ENCODE measurements at places on chromosomes 3 and 15.

- DNase-seq, result no peak
These were observed 22.4 kb downstream of the PAQR5 start for GRCh38 chr15:69320977-69321554.

DNA sequence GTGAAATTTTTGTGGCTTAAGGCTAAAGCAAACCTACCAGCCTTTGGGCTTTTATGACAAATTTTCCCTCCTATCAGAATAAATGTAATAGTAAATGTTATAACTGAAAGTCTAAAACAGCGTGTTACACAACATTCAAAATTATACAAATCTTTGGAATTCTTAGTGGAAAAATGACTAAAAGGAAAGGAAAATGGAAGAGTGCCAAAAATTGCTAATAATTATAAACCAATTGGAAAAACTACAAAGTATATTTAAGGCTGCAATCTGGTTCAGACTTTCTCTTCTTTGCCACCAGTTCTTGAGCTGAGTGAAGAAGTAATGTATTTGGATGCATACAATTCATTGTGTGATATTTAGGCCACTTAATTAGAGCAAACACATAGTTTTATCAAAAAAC is 45.6 kb upstream of the PHLDB2 start:
- DNase-seq, result no peak

GRCh38 chr15:78317145-78317836 is 17.9 kb upstream of the SKIC8 start:
- no peak for DNase-seq

DNA sequence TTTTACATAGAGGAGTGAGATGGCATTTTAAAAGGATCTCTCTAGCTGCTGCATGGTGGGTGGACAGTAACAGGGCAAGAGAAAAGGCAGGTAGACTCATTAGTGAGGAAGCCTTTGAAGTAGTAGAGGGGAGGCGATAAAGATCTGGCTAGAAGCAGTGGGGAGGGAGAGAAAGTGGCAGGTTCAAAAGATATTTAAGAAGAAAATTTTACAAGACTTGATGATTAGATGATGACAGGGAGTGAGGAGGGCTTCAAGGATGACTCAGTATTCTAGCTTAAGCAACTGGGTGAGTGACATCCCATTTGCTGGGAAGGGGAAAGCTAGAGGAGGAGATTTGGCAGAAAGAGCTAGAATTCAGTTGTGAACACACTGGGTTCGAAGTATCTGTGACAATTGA is 3.8 kb upstream of the BRPF1 start:
- no peak for DNase-seq

DNA sequence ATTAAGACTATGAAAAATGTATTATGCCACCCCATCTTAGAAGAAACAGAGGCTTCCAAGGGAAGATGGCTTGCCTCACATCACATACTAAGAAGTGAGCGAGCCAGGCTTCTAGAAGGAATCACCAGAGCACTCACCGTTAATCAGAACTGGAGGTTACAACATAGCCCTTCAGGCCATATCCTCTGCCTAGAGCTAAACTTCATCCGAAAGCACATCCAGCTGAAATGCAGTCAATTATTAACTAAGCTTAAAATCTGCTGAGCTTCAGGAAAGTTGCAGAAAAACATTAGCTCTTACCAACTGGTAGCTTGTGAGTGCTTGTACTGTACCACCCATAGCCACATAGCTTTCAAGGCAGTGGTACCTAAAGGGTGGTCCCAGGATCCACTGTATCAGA is 483.2 kb downstream of the TBL1XR1 start:
- DNase-seq, result no peak

GRCh38 chr15:48914717-48915116 is 36.8 kb downstream of the EID1 start:
- DNase-seq, result no peak

GRCh38 chr15:43511012-43511885 is 6.2 kb upstream of the MAP1A start:
- DNase-seq, result no peak

DNA sequence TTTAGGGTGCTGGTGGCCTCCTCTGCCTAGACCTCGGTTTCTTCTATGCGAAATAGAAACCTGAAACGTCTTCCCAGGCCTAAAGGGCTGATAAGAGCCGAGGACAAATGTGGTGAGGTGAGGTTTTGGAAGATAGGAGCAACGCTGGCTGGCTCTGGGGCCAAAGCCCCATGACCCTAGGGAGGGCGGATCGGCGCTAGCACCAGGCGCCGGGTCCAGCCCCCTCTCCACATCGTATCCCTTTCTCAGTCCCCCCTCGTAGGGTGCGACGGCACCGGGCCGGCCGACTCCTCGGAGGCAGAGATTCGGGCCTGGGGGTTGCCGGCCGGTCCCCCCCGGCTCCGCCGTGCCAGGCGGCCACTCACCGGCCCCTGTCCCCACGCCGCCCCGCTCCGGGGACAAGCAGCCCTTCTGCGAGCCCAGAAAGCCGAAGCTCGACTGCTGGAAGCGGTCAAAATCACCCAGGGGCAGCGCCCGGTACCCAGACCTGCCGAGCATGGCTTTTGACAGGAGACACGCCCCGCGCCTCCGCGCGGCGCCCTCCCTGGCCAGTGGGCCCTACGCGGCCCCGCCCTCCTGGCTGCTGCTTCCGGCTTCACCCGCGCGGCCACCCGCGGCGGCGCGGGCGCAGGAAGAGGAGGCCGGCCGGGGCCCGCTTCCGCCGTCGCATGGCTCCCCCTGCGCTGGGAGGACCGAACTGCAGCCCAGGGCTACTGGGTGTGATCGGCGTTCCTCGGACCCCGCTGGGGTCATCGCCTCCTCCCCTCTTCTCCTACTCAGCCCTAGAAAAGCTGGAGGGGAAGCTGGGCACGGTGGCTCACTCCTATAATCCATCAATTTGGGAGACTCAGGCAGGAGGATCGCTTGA is at the start of gene STOML1:
Gene STOML1, minus strand, starts transcription at position 570 of the 868 bp plus-strand sequence. Its CDS starts 72 bp downstream, at position 498.
- DNase-seq, result peak; percentile 25

DNA sequence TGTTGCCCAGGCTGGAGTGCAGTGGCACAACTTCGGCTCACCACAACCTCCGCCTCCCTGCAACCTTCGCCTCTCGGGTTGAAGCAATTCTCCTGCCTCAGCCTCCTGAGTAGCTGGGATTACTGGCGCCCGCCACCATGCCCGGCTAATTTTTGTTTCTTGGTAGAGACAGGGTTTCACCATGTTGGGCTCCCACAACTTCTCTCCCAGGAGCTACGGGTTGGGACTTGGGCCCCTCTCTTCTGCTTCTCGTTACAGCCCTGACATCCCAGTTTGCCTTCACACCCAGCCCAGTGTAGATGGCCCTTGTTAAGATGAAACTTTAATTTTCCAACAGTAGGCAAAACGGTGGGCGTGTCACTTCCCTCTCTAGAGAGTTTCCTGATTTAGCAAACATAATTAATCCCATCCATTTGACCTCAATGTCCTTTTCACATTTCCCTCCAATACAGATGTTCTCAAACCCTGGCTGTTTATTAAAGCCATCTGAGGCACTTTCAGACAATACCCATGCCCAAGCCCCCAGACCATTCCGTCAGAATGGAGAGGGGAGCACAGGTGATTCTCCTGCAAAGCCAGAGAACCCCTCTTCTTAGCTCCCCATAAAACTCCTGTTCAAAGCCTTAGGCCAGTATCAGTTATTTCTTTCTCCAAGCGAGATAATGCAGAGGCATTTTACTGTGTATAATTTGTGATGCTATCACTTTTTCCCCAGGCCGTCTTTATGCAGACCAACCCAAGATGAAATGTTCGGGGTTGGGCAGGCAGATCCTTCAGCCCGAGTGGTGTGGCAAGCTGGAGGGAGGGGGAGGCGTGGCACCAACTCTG is 245.7 kb downstream of the XXYLT1 start:
- DNase-seq, result no peak

DNA sequence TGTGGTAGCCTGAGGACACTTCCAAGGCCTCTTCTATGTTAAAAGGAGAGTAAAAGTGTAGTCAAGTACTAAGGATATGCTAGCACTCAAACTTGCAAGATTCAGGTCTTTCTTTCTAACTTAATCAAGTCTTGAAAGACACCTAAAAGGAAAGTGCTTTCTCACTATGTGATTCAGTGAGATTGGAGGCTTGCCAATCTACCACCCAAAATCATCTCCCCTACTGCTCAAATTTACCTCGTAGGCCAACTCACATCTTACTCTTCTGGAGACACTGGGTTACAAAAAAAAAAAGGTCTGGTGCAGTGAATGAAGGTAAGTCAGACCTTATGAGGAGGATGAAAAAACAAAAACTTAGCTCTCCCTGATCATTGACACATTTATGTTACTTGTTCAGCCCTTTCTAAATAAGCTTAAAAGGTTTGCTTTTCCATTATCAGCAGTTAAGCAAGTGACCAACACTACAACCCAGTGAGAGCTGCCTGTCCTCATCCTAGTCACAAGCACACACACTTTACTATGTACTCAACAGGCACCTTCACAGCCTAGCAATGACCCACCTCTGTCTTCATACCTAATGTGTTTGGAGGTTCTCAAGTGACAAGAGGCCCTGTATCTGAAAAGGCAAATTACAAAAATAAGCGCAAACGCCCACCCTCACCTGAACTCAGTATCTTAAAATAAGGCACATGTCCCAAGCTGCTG is 19.6 kb downstream of the SUMF1 start:
- DNase-seq, result no peak

DNA sequence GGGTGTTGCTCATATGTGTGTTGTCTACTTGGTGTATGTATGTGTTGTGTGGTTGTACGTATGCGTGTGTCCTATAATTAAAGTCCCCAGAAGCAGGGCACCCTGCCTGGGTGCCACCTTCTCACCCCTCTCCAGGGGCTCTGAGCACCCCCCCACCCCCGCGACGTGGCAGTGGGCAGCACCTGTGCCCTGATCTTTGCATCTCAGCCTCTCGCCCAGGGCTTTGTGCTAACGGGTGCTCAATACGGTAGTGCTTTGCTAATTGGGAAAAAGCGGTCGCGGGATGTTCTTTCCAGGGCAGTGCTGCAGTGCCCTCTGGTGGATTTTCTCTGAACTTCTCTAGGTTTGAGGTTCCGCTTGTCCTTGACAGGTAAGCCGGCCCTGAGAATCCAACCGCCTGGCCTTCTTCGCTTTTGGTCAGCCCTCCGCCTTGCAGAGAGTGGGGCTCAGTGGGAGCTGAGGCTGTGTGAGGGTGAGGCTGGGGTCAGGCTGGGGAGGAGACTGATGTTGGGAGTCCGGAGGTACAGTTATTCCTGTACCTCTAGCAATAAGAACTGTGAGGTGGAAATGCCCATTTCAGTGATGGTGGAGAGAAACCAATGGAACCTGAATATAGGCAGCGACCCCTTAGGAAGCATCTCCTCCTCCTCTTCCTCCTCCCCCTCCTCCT is 17.6 kb upstream of the EPHB3 start:
- no peak for DNase-seq

DNA sequence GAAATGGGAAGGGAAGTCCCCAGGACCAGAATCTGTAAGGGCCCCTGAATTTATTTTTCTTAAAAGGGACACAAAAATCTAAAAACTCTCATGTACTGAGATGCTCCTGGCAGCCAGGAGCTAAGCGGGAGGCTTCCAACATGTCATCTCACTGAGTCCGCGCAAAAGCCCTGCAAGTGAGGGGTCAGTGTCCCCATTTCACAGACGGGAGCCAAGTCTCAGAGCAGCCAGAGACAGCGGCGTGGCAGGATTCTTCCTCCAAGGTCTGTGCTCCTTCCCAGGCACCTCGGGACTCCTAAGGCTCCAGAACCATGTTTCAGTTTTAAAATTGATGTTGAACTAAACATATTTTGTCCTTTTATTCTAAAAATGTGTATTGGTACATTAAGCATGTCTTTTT is 114.8 kb downstream of the ADCY5 start:
- DNase-seq, result no peak

DNA sequence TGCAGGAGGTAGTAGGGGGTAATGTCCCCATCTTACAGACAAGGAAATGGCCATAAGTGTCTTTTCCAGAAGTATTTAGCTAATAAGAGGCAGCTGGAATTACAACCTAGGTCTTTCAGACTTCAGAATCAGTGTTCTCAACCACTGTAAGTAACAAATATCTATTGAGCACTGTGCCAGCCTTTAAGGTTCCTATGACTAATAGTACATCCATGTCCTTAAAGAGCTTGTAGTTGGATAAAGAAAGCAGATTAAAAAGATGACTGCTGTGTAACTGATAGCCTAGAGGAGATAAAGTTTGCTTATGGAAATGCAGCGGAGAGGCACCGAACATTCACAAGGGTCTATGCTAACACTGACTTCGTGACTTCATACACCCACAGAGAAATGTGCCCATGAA is 136.0 kb downstream of the KCNMB2 start:
- DNase-seq, result no peak

DNA sequence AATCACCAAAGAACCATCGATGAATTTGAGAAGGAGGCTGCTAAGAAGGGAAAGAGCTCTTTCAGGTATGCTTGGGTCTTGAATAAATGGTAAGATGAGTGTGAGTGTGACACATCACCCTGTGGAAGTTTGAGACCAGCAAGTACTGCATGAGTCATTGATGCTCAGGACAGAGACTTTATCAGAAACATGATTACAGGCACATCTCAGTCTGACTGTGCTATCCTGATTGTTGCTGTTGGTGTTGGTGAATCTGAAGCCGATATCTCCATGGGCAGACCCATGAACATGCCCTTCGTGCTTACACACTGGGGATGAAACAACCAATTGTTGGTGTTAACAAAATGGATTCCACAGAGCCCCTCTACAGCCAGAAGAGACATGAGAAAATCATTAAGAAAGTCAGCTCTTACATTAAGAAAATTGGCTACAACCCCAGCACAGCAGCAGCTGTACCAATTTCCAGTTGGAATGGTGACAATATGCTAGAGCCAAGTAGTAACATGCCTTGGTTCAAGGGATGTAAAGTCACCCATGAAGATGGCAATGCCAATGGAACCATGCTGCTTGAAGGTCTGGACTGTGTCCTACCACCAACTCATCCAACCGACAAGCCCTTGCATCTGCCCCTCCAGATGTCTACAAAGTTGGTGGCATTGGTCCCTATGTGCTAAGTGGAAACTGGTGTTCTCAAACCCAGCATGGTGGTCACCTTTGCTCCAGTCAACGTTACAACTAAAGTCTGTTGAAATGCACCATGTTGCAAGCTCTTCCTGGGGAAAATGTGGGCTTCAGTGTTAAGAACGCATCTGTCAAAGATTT is 20.5 kb downstream of the TM4SF4 start:
- DNase-seq, result no peak

GRCh38 chr15:74369084-74369745 is 1.8 kb upstream of the CYP11A1 start:
- DNase-seq, result no peak

DNA sequence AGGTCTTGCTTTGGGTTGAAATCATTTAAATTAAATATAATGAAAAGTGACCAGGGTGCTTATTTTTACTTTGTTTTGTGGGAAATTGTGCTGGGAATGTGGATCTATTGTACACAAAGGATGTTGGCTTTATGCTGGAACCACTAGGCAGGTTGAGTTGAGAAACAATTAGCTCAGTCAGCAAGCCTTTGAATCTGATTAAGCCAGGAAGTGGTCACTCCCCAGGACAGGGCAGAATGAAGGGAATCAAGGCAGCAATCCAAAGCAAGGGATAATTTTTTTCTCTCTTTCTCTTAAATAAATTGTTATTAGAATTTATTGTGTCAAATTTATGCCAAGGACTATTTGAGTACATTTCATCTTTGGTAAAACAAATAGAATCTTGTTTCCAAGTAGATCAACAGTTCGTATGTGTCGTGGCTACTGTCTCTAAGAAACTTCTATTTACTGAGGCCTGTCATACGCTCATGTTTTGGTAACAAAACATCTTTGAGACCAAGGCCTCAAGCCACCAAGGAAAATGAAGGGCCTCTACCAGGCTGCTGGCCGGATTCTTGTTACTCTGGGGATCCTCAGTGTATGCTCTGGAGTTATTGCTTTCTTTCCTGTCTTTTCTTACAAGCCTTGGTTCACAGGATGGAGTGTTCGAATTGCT is at the start of gene TMEM212:
Gene TMEM212, plus strand, starts transcription at position 486 of the 655 bp plus-strand sequence. Its CDS starts 35 bp downstream, at position 521.
- no peak for DNase-seq

- no peak for DNase-seq
These were observed 30.8 kb downstream of the TPRG1 start for GRCh38 chr3:189202583-189202982.
